ENCODE measurements at places on chromosomes 1 and 21. TPM values are rescaled to one million over a fixed set of nuclear protein-coding genes. Genes with fewer than 3 reads are reported as not detected.

NT5C1A gene
- polyA plus RNA-seq = not detected

ALG14 gene
- polyA plus RNA-seq = 2.3 TPM

ADGRL4 gene
- not detected for polyA plus RNA-seq

PAX7 gene
- polyA plus RNA-seq = not detected

MAN1C1 gene
- polyA plus RNA-seq = 11.3 TPM

LRRC3 gene
- 0.06 TPM for polyA plus RNA-seq

MATN1 gene
- polyA plus RNA-seq = not detected

CELA3A gene
- not detected for polyA plus RNA-seq

TDRD10 gene
- polyA plus RNA-seq = not detected

PLA2G2C gene
- polyA plus RNA-seq = not detected

TNFRSF1B gene
- 64.6 TPM for polyA plus RNA-seq

TEDDM1 gene
- polyA plus RNA-seq = not detected

DISC1 gene
- 3.6 TPM for polyA plus RNA-seq

LAMC1 gene
- not detected for polyA plus RNA-seq

CFHR5 gene
- not detected for polyA plus RNA-seq

TMCC2 gene
- 0.40 TPM for polyA plus RNA-seq

JMJD4 gene
- 27.1 TPM for polyA plus RNA-seq

CNR2 gene
- 3.2 TPM for polyA plus RNA-seq

FAM3B gene
- polyA plus RNA-seq = not detected

COA6 gene
- 32.0 TPM for polyA plus RNA-seq

KLHDC7A gene
- not detected for polyA plus RNA-seq

CD5L gene
- not detected for polyA plus RNA-seq

KAZN gene
- polyA plus RNA-seq = 0.06 TPM

FOXO6 gene
- not detected for polyA plus RNA-seq

IGSF5 gene
- not detected for polyA plus RNA-seq

SPATA1 gene
- not detected for polyA plus RNA-seq

SLC45A1 gene
- polyA plus RNA-seq = not detected

HES4 gene
- not detected for polyA plus RNA-seq

ATF6 gene
- polyA plus RNA-seq = 16.3 TPM

S100A9 gene
- 18.8 TPM for polyA plus RNA-seq

TRABD2B gene
- not detected for polyA plus RNA-seq

TMEM51 gene
- polyA plus RNA-seq = not detected

GPR25 gene
- polyA plus RNA-seq = 0.94 TPM

FMO5 gene
- polyA plus RNA-seq = 0.16 TPM

TRIM46 gene
- polyA plus RNA-seq = 0.92 TPM

EDARADD gene
- 0.32 TPM for polyA plus RNA-seq

KRTAP12-2 gene
- not detected for polyA plus RNA-seq

KCNE2 gene
- polyA plus RNA-seq = 0.67 TPM

JUN gene
- 32.0 TPM for polyA plus RNA-seq

GUCA2B gene
- not detected for polyA plus RNA-seq

NTRK1 gene
- polyA plus RNA-seq = not detected

Data from naive thymus-derived CD8-positive, alpha-beta T cell (primary cell).